ENCODE measurements at places on chromosomes 6 and 20.
A peak's percentile ranks its signal among the peaks of the same experiment; 100 is the strongest.

DNA sequence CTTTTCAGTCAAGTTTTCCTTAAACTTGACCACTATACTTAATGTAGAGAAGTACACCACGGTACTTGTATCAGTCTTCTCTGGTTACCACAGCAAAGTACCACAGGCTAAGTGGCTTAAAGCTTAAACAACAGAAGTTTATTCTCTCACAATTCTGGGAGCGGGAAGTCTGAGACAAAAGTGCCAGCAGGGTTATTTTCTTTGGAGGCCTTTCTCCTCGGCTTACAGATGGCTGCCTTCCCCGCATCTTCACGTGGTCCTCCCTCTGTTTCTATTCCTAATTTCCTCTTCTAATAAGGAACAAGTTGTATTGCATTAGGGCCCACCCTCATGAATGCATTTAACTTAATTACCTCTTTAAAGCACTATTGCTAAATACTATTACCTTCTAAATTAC lies 258.0 kb downstream of the PLCB1 start:
- no peak for DNase-seq

GRCh38 chr6:42791706-42792320 lies 10.0 kb downstream of the BICRAL start:
- DNase-seq: no peak

- no peak for DNase-seq
These were observed 216.4 kb upstream of the MCHR2 start for GRCh38 chr6:100210137-100211117.

DNA sequence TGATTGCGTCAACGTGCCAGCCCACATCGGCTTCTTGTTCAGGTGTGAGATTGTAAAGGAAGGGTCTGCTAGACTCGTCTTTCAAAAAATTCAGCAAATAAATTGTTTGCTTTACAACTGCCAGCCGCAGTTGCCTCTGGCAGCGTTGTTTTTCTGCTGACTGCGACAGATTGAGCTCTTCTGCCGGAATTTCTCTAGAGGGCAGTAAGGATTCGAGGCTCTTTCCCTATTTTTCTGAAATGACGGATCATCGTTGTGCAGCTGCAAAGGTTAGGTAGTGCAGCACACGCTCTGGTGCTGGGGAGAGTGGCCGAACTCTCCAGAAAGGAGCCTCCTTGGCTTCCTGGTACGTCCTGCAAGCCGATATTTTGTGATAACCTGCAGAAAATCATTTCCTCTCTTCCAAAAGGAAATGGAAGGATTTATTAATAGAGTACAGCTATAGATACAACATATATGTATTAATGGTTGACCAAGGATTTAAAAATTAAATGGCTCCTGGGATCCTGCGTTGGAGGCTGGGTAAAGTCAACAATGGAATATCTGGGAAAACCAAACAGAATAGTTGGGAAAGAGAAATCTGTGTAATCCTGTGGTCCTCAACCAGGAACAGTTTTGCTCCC lies 121.9 kb upstream of the ZFP64 start:
- DNase-seq: no peak

- DNase-seq: no peak
These were observed 203.3 kb downstream of the BCAS1 start for GRCh38 chr20:53866794-53867740.

GRCh38 chr20:49595811-49596561 lies 28.0 kb upstream of the PTGIS start:
- no peak for DNase-seq

DNA sequence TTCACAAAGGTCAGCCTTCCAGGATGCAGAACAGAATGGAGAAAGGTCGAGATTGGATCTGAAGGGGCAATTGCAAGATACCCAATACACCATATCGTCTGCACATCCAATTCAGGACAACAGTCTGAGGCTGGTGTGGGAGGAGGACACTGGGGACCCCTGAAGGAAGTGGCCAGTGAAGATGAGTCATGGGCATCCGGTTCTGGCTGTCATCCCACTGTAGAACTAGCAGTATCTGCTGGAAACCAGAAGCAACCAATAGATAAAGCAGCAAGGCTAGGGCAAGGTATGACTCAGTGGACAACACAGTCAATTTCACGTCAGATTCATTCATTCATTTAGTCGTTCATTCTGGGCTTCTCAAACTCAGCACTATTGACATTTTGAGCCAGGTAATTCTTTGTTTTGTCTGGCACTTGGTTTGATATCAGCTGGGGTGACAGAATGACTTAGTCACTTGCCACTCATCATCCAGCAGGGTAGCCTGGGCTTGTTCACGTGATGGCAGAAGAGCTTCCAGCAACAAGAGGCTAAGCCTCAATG lies 30.3 kb upstream of the SHLD1 start:
- no peak for DNase-seq

DNA sequence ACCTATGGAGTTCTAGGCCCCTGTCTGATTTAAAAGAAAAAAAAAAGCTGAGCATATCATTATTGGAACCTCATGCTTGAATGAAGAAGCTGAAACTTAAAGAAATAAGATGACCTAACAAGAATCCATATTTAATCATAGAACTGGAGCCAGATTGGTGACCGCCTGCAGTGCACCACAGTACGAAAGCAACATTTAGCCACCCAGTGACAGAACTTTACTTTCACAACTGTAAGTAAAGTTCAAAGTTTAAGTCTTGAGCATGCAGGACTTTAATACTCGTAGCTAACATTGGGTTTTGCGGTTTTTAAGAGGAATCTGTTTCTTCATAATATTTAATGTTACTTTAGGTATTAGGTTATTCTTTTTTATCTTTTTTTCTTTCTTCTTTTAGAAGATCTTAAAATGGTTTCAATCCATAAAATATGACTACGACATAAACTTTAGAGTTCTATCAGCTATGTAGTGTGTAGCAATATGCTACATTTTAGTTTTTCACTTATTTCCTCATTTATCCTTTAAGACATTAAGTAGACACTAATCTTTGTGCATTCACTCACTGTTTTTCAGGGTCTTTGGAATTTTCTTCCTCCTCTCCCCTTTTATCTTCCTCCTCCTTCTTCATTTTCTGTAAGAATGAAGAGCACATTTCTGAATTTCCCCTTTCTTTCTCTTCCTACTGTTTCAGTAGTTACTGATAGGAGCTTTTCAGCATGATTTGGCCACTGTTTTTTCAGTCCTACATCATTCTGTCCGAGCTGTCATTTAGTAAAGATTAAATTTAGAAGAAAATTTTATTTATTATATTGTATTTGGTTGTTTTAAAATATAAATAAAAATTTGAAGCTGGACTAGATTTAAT lies 514.1 kb downstream of the GRIK2 start:
- DNase-seq: no peak

DNA sequence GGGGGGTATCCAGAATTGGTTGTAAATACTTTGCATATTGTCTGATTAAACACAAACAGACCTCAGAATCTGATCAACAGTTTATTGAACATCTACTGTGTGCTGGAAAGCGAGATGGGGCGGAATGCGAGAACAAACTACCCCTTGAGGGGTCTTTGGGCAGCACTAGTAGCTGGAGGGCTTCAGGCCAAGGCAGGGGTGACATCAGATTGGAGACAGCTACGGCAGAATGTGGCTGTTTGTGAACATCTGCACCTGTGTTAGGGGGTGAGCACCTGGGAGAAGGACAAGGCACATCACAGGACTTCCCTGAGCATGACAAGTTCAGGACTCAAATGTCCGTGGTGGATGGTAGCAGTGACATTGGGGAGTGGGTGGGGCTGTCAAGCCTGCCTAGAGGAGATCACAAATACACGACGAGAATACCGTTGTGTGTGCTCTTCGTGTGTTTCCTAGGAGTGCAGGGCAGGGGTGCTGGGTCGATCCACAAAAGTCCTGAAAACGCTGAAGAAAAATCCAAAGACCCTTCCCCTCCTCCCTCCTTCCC lies 59.5 kb downstream of the SRC start:
- no peak for DNase-seq

- DNase-seq: peak; percentile 50
These were observed 70.2 kb downstream of the CEP57L1 start for GRCh38 chr6:109165392-109165974.

DNA sequence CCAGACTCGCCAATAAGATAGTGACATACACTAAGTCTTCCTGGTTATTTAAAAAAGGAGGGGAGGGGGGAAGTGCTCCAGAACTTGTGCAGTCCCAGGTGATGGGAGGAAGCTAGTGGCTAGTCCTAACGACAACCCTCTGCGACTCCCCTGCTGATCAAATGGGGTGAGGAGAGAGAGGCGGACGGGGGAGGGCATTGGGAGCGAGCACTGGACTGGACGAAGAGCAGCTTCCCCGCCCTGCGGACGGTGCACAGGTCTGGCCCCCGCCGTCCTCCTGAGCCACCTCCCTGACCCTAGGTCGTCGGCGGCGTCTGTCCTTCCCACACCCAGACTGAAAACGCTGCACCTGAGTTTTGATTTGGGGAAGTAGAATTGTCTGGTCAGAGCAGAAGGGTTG lies 2.2 kb upstream of the OLIG3 start:
- DNase-seq: no peak

DNA sequence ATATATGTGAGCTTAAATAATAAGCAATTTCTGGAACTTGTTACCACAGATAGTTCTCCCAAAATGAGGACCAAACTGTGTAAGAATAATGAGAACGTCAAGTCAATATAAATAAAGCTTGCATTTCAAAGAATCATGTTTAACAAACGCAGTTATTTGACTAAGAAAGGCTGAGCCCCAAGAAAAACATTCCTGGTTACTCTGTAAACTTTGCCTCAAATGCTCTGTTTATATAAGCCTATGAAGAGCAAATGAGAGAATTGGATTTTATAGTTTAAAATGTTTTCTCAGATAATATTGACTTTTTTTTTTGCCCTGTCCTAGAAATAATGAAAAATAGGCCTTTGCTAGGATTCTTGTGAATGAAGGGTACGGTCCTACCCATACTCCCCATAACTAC lies 81.3 kb downstream of the C6orf52 start:
- peak; percentile 30 for DNase-seq

DNA sequence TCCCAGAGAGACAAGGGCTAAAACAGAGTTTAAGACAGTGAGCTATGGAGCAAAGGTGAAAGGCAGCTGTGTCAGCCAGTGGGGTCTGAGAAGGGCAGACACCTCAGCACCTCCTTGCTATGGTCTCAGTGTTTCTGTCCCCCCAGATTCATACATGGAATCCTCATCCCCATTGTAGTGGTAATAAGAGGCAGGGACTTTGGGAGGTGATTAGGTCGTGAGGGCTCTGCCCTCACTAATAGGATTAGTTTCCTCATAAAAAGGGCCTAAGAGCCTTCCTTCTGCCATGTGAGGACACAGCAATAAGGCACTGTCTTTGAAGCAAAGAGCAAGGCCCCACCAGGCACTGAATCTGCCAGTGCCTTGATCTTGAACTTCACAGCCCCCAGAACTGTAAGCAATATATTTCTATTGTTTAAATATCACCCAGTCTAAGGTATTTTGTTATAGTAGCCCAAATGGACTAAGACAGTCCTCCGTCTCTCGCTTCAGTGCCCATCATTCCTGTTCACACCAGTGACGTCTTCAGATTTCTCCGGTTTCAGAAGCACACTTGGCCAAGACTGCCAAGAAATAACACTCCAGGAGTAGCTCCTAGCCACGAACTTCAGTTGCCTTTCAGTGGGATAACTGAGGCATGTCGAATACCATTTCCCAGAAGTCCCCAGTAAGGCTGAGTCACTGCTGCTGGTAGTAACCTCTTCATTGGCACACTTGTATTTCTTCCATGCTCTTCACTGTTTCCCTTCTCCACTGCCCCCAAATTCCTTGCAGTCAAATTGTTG lies 32.8 kb downstream of the SLC13A3 start:
- DNase-seq: no peak

DNA sequence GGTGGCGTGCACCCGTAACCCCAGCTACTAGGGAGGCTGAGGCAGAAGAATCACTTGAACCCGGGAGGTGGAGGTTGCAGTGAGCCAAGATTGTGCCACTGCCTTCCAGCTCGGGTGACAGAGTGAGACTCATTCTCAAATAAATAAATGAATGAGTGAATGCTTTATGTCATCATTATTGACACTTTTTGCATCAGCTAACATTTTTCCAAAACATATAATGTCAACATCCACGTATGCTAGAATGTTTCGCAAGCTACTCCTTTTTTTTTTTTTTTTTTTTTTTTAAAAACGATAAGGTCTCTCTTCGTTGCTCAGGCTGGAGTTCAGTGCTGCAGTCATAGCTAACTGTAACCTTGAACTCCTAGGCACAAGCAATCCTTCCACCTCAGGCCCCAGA lies 72.2 kb downstream of the SENP6 start:
- no peak for DNase-seq
